ENCODE measurements at places on chromosomes 3 and 15. TPM values are rescaled to one million over a fixed set of nuclear protein-coding genes. Genes with fewer than 3 reads are reported as not detected.

Gene PP2D1
- total RNA-seq: not detected

Gene CPA3
- not detected for total RNA-seq

Gene TMC3
- total RNA-seq: not detected

Gene DTX3L
- 16.6 TPM for total RNA-seq

Gene WNT7A
- not detected for total RNA-seq

DNA sequence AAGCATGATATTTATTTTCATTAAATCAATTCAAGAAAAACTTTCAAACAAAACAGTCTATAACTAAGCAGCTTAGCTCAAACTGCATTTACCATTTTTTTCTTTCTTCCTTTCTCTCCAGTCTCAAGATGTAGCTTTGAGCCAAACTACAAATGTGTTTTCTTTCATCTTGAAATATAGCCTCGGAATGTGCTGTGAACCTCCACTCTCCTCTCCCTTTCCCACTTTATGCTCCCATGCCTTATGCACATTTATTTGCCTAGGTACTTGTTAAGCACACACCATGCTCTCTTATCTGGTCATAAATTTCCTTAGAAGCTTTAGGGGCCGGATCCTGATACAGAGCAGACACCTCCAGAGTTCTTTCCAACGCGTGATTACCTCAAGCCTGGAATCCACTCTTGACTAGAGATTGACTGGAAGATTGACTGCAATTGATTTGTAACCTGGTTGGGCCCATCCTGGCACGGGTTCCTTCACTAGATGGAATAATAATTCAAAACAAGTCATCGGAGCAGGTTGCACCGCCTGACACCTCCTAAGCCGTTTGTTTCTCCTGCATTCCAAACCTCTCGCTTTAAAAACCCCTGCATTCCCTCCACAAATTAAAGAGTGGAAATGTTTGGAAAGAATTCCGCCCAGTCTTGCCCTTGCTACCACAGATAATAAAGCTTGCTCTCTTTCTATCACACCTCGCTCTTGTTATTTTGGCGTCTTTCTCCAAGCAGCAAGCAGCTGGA is 344.7 kb downstream of the CHL1 start:
- H3K27me3 ChIP-seq: no peaks in the 10 kb centered on the region
- DNase-seq: no peak
- H3K4me3 ChIP-seq: no peak overlapping the region
- H3K4me1 ChIP-seq: no peaks in the 10 kb centered on the region
- H3K27ac ChIP-seq: no peak overlapping the region
- no peaks in the 10 kb centered on the region for H3K36me3 ChIP-seq

GRCh38 chr3:132209855-132210254 is 107.4 kb upstream of the ACP3 start:
- H3K27me3 ChIP-seq: no peaks in the 10 kb centered on the region
- no peaks in the 10 kb centered on the region for H3K36me3 ChIP-seq
- H3K4me1 ChIP-seq: peaks cover 5% of the 10 kb centered on the region
- no peak for DNase-seq

DNA sequence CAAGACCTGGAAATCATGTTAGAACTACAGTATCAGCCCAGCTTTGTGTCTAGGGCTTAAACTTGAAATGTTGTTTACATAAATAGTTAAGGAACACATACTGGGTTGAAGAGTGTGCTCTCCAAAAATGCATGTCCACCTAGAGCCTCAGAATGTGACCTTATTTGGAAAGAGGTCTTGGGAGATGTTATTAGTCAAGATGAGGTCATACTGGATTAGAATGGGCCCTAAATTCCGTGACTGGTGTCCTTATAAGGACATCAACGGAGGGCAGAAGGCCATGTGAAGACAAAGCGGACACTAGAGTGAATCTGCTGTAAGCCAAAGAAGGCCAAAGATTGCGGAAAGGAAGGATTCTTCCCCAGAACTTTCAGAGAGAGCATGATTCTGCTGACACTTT is 759.2 kb upstream of the CFAP20DC start:
- no peaks in the 10 kb centered on the region for H3K36me3 ChIP-seq
- DNase-seq: no peak
- H3K4me3 ChIP-seq: no peak overlapping the region
- peaks cover 7% of the 10 kb centered on the region for H3K4me1 ChIP-seq
- H3K27ac ChIP-seq: no peak overlapping the region
- no peaks in the 10 kb centered on the region for H3K27me3 ChIP-seq

DNA sequence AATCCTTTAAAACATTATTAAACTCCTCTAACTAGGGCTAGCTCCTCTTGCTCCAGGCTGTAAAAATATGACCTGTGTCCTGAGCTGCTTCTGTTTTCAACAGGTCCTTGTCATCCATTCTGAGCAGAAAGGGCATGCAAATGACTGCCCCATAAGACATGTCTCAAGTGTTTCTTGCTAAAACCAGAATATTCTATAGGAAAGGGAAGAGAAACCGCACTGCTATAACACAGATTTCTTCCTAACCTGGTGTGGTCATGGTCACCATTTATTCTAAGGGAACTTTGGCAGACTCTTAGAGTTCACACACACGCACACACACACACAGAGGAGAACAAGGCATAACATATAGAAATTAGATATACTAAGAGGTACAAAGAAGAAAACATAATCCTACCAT is 34.2 kb upstream of the B3GNT5 start:
- no peak overlapping the region for H3K27ac ChIP-seq
- H3K27me3 ChIP-seq: no peaks in the 10 kb centered on the region
- DNase-seq: no peak
- no peaks in the 10 kb centered on the region for H3K4me1 ChIP-seq

DNA sequence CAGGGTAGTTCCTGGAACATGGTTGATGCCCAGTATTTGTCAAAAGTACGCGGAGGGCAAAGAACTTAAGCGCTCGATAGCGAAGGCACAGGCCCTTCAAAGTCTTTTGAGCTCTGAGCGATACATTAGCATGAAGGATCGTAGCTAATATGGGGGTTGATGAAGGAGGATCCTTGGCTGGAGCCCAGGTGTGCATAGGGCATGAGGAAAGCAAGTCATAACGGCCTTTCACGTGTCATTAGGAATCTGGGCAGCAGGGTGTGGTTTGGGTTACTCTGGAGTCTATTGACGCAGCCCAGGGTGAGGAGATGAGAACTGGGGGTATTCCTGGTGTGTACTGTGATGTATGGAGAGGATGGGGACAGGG is 31.7 kb downstream of the SPINK8 start:
- peak overlapping the region; percentile 94 for H3K27ac ChIP-seq
- no peaks in the 10 kb centered on the region for H3K27me3 ChIP-seq
- peak overlapping the region; percentile 72 for H3K4me3 ChIP-seq
- no peaks in the 10 kb centered on the region for H3K36me3 ChIP-seq
- peak; percentile 10 for DNase-seq
- no peaks in the 10 kb centered on the region for H3K4me1 ChIP-seq

- no peak overlapping the region for H3K27ac ChIP-seq
- no peak overlapping the region for H3K4me3 ChIP-seq
- DNase-seq: no peak
- peaks cover 5% of the 10 kb centered on the region for H3K36me3 ChIP-seq
These were observed 80.9 kb downstream of the PDE8A start for GRCh38 chr15:85062560-85062959.

DNA sequence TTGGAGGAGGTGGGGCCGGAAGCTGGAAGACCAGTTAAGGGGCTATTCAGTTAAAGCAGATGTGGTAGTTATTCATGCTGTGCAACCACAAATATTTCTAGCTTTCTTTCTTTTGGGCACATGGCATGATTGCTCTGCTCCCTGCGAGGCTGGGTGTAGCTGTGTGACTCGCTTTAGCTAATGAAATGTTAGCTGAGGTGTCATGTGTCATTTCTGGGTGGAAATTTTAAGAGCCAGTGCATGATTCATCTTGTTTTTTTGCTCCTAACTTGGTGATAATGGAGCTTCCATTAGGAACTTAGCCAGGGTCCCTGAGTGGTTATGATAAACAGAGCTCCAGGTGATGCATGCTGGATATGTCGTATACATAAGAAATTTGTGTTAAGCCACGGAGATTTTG is 300.6 kb downstream of the SATB1 start:
- no peak overlapping the region for H3K4me3 ChIP-seq
- DNase-seq: peak; percentile 12
- no peak overlapping the region for H3K27ac ChIP-seq
- no peaks in the 10 kb centered on the region for H3K36me3 ChIP-seq
- no peaks in the 10 kb centered on the region for H3K27me3 ChIP-seq

- peak within 1 kb of the TSS; percentile 80 for H3K27ac ChIP-seq
- H3K36me3 ChIP-seq: peaks cover 27% of the 10 kb centered on the region
- DNase-seq: peak; percentile 85
- peaks cover 36% of the 10 kb centered on the region for H3K4me1 ChIP-seq
- H3K4me3 ChIP-seq: peak within 1 kb of the TSS; percentile 76
These were observed at the start of gene MAP1A for GRCh38 chr15:43517354-43518196. Gene MAP1A (plus strand): TSS chr15:43517608. CDS start chr15:43521474, 3,866 bp downstream.

- H3K36me3 ChIP-seq: no peaks in the 10 kb centered on the region
- H3K4me3 ChIP-seq: no peak overlapping the region
- H3K4me1 ChIP-seq: peaks cover 11% of the 10 kb centered on the region
- no peaks in the 10 kb centered on the region for H3K27me3 ChIP-seq
These were observed 28.6 kb upstream of the TSC22D2 start for GRCh38 chr3:150379469-150379868.

DNA sequence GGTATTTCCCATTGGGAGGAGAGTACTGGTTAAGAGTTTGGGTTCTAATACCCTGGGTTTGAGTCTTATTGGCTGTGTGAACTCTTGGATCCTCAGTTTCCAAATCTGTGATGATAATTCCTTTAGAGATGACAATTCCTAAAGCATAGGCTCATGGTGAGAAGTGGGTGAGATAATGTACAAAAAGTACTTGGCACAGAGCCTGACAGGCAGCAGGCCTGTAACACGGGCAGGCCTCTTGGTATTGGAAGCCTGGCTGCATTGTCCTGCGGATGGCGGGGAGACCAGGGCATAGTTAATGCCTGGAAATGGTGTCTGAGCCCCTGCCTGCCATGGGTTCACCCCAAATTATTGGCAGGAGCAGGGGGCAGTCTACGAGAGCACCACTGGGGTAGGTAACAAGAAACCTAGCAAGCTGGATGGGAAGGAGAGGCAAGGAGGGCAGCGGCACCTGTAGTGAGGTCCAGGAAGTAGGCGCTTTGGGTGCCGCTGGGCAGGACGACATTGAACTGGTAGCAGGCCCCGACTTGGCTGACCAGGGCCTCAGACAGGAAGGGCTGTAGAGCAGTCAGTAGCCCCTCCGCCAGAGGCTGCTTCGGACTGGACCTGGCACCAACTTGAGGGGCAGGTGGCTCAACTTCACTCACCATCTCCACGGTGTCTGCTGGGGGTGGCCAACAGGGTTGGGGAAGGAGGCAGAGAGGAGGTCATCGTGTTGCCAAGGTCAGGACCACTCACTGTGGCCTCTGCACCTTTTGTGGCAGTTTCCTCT is 7.7 kb downstream of the STOML1 start:
- H3K36me3 ChIP-seq: no peaks in the 10 kb centered on the region
- DNase-seq: no peak
- no peak overlapping the region for H3K27ac ChIP-seq
- H3K27me3 ChIP-seq: no peaks in the 10 kb centered on the region
- peaks cover 18% of the 10 kb centered on the region for H3K4me1 ChIP-seq
- no peak overlapping the region for H3K4me3 ChIP-seq

GRCh38 chr3:161598639-161599038 is 102.0 kb downstream of the OTOL1 start:
- no peaks in the 10 kb centered on the region for H3K27me3 ChIP-seq
- no peak for DNase-seq
- H3K36me3 ChIP-seq: no peaks in the 10 kb centered on the region
- no peak overlapping the region for H3K27ac ChIP-seq
- no peak overlapping the region for H3K4me3 ChIP-seq

DNA sequence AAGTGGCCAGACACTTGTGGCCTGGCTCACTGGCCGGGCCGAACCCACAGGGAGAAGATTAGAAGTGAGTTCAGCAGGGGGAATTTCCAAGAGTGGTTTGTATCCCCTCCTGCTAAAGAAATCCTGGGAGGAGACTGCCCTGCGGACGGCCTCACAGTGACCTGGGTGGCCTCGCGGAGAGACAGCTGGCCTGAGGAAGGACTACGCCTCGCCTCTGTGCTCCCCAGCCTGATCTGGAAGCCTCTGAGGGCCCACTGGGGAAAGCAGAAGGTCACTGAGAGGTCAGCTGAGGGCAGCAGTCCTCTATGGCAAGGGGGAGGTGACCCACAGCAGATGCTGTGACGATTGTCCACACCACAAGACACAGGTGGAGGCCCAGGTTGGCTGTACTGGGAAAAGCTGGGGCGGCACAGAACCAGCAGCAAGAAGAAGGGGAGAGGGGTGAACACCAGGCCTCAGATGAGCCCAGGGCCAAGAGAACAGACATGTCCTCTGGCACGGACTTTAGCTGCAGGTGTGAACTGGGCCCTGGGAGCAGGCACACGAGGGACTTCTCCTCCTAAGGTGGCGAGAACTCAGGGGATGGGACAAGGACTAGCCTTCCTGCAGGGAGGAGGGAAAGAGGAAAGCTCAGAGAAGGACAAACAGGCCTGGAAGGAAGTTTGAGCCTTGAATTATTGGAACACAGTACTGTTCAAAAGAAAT is 37.2 kb upstream of the DLG1 start:
- no peaks in the 10 kb centered on the region for H3K36me3 ChIP-seq
- H3K4me3 ChIP-seq: no peak overlapping the region
- no peak for DNase-seq

- no peaks in the 10 kb centered on the region for H3K36me3 ChIP-seq
- H3K27ac ChIP-seq: no peak overlapping the region
- DNase-seq: no peak
- H3K27me3 ChIP-seq: no peaks in the 10 kb centered on the region
- H3K4me1 ChIP-seq: no peaks in the 10 kb centered on the region
- H3K4me3 ChIP-seq: no peak overlapping the region
These were observed 86.8 kb upstream of the MEF2A start for GRCh38 chr15:99478977-99479376.
